ENCODE measurements at places on chromosomes 11 and 22.

GRCh38 chr11:61630089-61630488, 49.2 kb upstream of the SYT7 start:
- no peak for DNase-seq

DNA sequence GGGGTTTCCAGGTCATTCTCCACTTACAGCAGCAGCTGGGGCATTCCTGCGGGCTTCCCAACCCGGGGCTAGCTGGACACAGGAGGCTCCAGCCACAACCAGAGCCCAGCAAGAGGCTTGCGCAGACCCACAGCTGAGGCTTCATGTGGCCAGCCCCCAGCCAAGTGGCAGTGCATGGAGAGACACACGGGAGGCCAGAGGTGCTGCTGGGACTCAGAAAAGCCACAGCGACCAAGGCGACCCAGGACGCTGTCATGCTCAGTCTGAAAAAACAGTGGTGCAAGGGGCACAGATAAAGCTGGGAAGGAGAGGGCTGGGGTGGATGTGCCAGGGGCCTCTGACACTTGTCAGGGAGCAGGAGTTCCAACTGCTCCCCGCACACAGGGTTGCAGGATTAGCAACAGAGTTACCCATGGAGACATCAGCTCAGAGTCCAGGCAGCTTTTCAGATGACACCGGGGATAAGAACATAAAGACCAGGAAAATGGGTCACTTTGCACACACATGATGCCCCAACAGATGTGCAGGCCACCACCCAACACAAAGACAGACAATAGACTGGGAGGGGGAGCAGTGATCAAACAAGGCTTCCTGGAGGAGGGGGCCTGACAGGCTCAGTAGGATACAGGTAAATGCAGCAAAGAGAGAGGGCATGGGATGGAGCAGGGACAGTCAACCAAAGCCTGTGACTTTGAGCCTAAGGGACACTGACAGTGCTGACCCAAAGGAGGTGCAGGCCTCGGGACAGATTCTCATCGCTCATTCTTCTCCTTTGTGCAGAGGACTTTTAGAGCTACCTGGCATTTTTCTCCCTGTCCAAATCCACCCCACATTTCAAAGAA, 6.9 kb upstream of the NEAT1 start:
- DNase-seq, result no peak

- peak; percentile 60 for DNase-seq
These were observed at the start of gene TTLL12 for GRCh38 chr22:43186272-43187170. TTLL12 (minus strand) TSS chr22:43187134; CDS start chr22:43187069, 65 bp downstream.

DNA sequence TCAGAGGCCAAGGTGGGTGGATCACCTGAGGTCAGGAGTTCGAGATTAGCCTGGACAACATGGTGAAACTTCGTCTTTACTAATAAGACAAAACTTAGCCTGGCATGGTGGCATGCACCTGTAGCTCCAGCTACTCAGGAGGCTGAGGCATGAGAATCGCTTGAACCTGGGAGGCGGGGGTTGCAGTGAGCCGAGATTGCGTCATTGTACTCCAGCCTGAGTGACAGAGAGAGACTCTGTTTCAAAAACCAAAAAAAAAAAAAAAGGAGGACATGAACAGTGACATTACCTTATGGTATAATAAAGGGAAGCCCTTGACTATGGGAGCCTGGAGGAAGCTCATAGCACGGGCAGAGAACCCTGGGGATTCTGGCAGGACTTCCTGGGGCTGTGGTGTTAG, 16.5 kb upstream of the PLEKHB1 start:
- DNase-seq, result no peak

GRCh38 chr11:70130636-70131035, 52.5 kb downstream of the ANO1 start:
- DNase-seq, result no peak

DNA sequence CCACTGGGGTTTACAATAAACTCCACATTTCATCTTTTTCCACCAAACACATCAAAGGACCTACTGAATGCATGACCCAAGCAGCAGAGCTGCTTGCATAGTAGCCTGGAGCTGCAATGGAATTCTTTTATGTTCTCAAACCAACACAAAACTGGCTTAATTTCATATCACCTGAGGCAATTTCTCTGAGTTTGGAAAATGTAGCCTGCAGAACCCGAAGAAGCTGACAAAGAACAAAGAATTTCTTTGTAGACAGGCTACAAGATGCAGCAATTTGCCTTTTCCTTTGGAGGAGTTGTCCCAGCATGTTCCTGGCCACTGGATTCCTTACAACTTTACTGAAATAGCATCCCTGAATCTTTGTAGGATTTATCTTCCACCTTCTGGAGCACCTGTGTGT, 5.5 kb upstream of the TECTA start:
- no peak for DNase-seq

DNA sequence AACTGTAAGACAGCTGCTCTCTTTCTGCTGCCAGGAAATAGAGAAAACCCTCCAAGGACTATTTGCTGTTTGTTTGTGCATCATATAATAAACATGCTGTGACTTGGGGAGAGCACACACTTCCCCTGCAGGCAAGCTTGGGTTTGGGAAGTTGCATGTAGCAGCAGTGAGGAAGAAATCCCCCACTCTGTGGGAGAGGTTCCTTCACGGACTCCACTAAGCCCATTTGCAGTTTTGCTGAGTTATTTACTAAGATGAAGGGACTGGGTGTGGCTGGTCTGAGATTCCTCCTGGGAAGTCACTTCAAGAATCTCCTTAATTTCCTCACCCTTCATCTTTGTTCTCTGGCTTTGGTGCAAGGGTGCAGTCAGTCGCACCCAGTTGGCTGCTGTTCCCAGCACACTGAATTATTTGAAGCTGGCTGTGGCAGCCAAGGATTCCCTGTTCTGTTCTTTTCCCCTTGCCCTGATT, 104.9 kb downstream of the ARFGAP2 start:
- no peak for DNase-seq

GRCh38 chr11:119187123-119187892, 2.0 kb downstream of the NHERF4 start:
- DNase-seq, result no peak

GRCh38 chr22:34055525-34056200, 135.4 kb upstream of the LARGE1 start:
- no peak for DNase-seq

DNA sequence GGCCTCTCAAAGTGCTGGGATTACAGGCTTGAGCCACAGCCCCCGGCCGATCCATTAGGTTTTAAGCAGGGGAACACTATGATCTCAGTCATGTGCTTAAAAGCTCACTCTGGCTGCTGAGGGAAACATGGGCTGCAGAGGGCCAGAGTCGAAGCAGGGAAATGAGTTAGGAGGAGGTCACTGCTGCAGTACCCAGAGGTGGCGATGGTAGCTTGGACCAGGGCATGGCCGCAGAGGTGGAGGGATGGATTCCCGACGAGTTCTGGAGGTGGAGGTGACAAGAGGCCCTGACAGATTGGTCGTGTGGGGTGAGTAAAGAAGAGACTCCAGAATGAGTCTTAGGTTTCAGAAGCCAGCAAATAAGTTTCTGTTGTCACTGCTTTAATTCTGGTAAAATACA, 54.4 kb upstream of the INCENP start:
- no peak for DNase-seq

- DNase-seq, result peak; percentile 28
These were observed 435.1 kb upstream of the DDI1 start for GRCh38 chr11:103601225-103601846.

- no peak for DNase-seq
These were observed 3.1 kb downstream of the CCDC88B start for GRCh38 chr11:64342869-64343745.

DNA sequence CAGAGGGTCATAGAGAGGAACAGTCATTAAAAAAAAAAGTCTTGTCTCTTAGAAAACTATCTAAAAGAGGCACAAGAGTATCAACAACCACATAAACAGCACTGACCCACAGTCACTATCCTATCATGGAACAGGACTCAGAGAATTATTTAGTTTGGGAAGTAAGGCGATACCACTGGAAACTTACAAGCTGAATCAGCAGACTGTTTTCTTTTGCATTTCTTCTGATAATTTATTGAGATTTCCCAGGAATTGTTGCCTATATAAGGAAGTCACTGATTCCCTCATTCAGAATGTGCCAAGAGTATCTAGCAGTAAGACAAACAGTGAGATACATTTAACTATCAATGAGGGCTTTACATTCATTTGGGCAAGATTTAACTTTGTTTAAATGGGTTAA, 304.1 kb downstream of the GUCY1A2 start:
- no peak for DNase-seq

DNA sequence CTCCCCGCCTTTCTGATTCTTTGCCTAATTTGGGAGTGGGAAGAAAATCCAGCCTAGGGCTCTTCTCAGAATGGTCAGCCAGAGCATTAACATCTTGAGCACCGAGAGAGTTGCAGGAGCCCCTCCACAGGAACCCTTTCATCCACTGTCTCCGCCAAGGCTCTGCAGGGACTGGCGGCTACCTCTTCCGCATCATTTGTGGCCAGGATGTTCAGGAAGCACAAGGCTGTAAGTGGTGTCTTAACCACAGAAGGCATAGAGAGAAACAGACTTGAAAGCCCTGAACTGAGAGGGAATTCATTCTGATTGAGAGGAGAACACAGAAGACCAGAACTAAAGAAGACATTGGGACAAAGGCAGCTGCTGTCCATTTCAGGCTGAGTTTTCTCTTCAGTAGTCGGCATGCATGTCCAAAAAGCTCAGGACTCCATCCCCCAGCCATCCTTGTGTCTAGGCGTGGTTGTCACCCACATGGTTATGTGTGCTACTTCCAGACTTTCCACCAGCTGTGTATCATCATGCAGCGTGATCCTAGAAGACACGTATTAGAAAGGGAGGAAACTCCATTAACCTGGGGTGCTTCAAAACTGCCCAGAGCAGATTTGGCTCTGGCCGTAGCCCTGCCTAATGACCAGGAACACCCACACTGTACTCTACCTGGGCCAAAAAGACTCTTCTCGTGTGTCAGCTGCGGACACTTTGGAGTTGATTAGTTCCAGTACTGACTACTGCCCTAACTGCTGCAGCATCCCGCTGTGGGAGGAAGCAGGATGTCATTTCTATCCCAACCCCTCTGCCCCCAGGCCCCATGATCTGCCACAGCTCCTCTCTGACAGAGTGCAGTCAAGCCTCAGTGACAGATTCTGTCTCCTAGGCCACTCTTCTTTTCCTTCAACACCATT, 725.1 kb downstream of the NTM start:
- DNase-seq, result no peak

All from CD4-positive, alpha-beta T cell treated with Interleukin-17A for 1 hour (primary cell).